ENCODE measurements at places on chromosomes 6 and 20.
A peak's percentile ranks its signal among the peaks of the same experiment; 100 is the strongest.

GRCh38 chr20:62570897-62571668 lies 71.2 kb upstream of the SLCO4A1 start:
- no peak for DNase-seq

DNA sequence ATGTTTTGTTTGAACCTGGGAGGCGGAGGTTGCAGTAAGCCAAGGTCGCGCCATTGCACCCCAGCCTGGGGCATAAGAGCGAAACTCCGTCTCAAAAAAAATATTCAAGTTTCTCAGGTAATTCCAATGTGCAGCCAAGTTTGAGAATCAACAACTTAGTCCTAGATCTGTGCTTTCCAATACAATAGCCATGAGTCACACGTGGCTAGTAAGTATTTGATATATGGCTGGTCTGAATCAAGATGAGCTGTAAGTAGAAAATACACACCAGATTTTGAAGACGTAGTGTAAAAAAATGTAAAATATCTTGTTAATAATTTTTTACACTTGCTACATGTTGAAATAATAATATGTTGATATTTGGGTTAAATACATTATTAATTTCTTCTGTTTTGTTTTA lies 35.0 kb upstream of the BTBD3 start:
- DNase-seq = no peak

GRCh38 chr6:150992703-150993102 lies 127.2 kb downstream of the MTHFD1L start:
- DNase-seq = no peak

- no peak for DNase-seq
Measured at GRCh38 chr6:64691064-64691463, 1016.0 kb downstream of the EYS start.

GRCh38 chr6:88045521-88046136 lies 2.0 kb upstream of the SPACA1 start:
- no peak for DNase-seq

DNA sequence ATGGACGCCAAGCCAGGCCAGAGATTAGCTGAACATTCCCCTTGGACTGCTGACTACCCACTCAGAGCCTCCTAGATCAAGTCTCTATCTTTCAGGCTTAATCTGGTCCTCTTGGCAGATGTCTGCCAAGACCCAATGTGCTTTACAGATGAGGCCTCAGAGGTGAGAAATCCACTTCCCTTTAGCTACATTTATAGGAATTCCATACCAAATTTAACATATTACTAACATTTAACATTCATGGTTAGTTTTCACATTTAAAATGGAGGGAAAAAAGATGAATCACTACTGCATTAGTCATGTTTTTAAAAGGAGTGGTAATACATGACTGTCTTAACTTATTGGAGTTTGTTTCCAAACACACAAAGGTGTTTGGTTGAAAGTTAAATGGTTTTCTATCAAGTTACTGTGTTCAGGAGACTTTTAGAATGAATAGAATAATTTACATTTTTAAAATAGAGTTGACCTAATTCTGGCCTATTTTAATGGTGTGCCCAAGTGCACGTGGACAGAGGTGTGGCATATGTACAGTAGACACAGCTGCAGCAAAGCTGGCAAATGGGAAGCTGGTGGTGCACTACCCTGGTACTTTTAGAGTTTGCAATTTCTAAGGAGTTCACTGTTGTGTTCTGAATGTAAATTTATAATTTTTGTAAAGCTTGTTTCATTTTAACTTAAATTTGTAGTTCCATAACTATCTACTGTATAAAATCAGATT lies 41.9 kb upstream of the CALHM6 start:
- DNase-seq = no peak

GRCh38 chr20:38724626-38725147 lies 401 bp downstream of the SLC32A1 start:
- no peak for DNase-seq

GRCh38 chr6:112400282-112400681 lies 53.2 kb downstream of the RFPL4B start:
- DNase-seq = no peak

GRCh38 chr20:45890077-45890984 lies 677 bp downstream of the NEURL2 start:
- peak; percentile 34 for DNase-seq

- DNase-seq = no peak
Measured at GRCh38 chr20:53935344-53936084, 134.9 kb downstream of the BCAS1 start.

- no peak for DNase-seq
Measured at GRCh38 chr20:34976286-34976685, 20.6 kb downstream of the MYH7B start.

DNA sequence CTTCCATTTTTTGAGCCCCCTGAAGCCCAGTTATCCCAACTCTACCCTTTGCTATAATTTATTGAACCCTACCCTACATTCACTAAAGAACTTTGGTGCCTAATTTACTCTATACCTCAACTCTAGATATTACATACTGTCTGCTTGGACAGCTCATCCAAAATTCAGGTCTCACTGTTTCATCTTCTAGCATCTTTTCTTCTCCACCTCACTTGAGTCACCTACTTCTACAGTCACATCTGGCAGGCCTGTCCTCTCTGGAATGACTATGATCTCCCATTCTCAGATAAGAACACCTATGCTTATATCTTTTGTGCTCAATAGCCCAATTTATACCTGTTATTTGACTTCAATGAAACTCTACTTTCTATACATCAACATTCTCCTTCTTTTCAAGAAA lies 58.0 kb downstream of the SHPRH start:
- no peak for DNase-seq

Data from SW 1271 (cell line).